SK-N-SH treated with all-trans-retinoic acid at 6 μM for 48 hours (cell line): ENCODE measurements at places on chromosomes 1 and 21.

- no peak for ATAC-seq
Observed at GRCh38 chr1:159974350-159974965, 20.4 kb upstream of the SLAMF9 start.

- no peak for ATAC-seq
Observed at GRCh38 chr1:14571810-14572767, 26.4 kb upstream of the KAZN start.

DNA sequence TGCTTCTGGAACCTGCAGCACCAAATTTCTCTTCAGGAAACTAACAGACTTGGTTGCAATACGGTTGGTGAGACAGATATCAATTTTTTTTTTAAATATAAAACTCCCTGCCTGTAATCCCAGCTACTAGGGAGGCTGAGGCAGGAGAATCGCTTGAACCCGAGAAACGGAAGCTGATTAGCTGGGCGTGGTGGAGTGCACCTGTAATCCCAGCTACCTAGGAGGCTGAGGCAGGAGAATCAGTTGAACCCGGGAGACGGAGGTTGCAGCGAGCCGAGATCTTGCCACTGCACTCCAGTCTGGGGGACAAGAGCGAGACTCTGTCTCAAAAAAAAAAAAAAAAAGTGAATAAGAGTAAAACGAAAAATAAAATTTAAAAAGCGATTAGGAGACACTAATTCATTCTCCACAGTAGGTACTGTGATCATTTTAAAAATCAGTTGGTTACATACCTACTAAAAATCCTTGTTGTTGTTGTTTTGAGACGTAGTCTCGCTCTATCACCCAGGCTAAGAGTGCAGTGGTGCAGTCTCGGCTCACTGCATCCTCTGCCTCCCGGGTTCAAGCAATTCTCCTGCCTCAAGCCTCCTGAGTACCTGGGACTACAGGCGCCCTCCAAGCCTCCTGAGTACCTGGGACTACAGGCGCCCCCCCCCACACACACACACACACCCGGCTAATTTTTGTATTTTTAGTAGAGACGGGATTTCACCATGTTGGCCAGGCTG is 796 bp upstream of the RBM8A start:
- ATAC-seq: no peak

DNA sequence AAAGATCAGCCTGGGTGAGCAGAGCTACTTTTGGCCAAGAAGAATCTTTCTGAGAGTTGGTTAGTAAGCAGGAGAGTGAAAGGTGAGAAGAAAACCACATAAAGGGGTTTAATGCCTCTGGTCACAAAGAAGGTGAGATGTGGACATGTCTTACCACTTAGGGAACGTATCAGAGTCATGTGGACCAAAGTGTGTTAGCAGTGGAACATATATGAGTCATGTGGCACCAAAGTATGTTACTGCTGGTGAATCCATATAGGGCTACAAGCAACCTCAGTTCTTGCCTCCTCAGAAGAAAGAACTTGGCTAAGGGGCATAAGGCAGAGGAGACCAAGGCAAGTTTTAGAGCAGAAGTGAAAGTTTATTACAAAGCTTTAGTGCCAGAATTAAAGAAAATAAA is 411.6 kb upstream of the NEGR1 start:
- no peak for ATAC-seq

DNA sequence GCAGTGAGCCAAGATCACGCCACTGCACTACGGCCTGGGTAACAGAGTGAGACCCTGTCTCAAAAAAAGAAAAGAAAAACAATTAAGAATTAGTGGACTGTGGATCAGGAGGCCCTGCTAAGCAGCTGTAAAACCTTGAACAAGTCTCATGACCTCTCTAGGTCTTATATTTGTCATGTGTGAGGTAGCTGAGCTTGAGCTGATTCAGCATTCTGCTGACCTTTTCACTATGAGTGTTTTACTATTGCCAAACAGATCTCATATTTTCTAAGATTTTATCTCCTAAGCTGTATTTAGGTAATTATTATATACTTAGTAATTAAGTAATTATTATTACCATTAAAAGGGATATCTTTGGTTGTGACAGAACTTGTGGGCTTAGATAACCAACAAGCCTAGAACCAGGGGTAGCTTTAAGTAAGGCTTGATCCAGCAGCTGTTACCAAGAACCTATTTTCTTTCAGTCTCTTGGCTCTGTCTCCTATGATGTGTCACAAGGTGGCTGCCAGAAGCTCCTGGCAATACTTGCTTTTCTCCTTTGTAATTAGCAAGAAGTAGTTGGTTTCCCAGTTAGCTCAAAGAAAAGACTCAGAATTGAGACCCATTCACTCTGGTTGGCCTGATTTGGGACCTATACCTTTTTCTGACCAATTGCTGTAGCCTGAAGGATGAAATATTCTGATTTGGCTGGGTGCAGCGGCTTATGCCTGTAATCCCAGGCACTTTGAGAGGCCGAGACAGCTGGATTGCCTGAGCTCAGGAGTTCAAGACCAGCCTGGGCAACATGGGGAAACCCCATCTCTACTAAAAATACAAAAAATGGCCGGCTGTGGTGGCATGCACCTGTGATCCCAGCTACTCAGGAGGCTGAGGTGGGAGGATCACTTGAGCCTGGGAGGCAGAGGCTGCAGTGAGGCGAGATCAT is 8.5 kb upstream of the ZC3H12A start:
- ATAC-seq: no peak; the same call in 2 of the 3 replicates
